ENCODE measurements at places on chromosomes 11 and 22.

GRCh38 chr22:39524753-39525657 lies 4.6 kb downstream of the ATF4 start:
- DNase-seq, result no peak

DNA sequence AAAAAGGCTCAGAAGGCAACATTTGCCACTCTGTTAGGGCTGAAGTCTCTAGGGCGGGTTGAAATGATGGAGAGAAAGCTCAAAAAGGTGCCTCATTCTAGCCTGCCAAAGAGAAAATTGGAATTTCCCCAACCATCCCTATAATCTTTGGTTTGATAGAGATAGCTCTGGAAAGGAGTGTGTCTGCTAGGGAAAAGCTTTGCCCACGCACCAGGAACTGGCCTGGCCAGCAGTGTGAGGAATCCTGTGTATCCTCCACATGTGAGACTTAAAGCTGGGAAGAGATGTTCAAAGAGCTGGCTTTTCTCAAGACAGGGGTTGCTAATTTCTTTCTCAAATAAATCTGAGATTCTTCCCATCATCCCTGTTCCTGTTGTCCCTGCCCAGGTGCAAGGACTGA lies 193.7 kb downstream of the OPCML start:
- DNase-seq, result no peak

GRCh38 chr22:26898946-26899605 lies 241.7 kb downstream of the MIAT start:
- no peak for DNase-seq

GRCh38 chr11:121547574-121547973 lies 94.8 kb upstream of the SORL1-AS1 start:
- no peak for DNase-seq

GRCh38 chr11:12185106-12185690 lies 74.8 kb downstream of the MICAL2 start:
- DNase-seq, result no peak

- no peak for DNase-seq
Measured at GRCh38 chr11:101442171-101442570, 141.6 kb downstream of the TRPC6 start.

Data from activated CD4-positive, alpha-beta T cell treated with anti-CD3 and anti-CD28 coated beads, Interleukin-2, amount 50 U/mL, for 4 hours (primary cell).